ENCODE measurements at places on chromosomes 16 and 17. TPM values are rescaled to one million over a fixed set of nuclear protein-coding genes. Genes with fewer than 3 reads are reported as not detected.

The SYT17 gene
- total RNA-seq: 13.1 TPM

The NOD2 gene
- total RNA-seq: 4.3 TPM

The RPGRIP1L gene
- total RNA-seq: 10.1 TPM

The NPIPB9 gene
- total RNA-seq: 5.5 TPM

The MT4 gene
- total RNA-seq: not detected

The TSNAXIP1 gene
- total RNA-seq: 5.0 TPM

The SULT1A2 gene
- 6.4 TPM for total RNA-seq

DNA sequence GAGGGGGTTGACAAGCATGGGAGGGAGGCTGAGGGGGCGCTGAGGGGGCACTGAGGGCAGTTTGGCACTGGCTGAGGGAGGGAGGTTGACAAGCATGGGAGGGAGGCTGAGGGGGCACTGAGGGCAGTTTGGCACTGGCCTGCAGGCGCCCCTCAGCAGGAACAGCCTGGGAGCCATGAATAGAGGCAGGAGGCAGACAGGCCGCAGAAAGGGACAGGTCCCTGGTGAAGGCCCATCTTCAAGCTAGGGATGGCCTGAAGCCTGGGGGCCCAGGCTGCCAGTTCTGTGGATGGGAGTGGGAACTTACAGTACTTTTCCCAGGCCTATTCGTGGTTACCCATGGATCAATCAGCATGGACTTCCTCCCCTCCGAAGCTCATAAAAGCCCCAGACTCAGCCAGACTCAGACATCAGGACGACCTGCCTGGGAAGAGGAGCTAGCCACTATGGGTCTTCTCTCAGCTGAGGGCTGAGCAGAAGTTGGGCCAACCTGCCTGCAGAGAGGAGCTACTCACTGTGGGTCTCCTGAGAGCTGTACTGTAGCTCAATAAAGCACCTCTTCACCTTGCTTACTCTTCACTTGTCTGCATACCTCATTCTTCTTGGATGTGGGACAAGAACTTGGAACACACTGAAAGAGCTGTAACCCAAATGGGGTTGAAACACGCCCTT is 72.8 kb upstream of the BRD7 start:
- H3K27me3 ChIP-seq: no peaks in the 10 kb centered on the region
- H3K27ac ChIP-seq: no peak overlapping the region
- no peaks in the 10 kb centered on the region for H3K4me1 ChIP-seq

DNA sequence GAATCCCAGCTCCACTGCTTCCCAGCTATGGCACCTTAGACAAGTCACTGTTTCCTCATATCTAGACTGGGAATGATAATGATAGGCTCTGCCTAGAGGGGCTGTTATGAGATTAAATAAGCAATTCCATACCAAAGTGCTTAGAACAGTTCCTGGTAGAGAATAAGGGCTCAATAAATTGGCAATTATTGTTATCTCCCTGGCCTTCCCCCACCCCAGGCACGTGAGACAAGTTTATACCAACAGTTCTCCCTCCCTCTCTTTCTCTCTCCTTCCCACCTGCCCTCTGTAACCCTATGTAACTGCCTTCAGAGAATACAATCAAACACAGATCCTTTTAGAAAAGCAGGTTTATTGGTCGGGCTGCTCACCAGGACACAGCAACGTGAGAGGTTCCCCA is 13.9 kb upstream of the STAT3 start:
- DNase-seq: no peak
- no peak overlapping the region for H3K4me3 ChIP-seq
- no peaks in the 10 kb centered on the region for H3K4me1 ChIP-seq
- H3K36me3 ChIP-seq: peaks cover 11% of the 10 kb centered on the region
- H3K27ac ChIP-seq: no peak overlapping the region

GRCh38 chr17:986322-986929 is 6.8 kb upstream of the NXN start:
- H3K27ac ChIP-seq: no peak overlapping the region
- no peaks in the 10 kb centered on the region for H3K36me3 ChIP-seq
- no peaks in the 10 kb centered on the region for H3K4me1 ChIP-seq
- H3K4me3 ChIP-seq: no peak overlapping the region

DNA sequence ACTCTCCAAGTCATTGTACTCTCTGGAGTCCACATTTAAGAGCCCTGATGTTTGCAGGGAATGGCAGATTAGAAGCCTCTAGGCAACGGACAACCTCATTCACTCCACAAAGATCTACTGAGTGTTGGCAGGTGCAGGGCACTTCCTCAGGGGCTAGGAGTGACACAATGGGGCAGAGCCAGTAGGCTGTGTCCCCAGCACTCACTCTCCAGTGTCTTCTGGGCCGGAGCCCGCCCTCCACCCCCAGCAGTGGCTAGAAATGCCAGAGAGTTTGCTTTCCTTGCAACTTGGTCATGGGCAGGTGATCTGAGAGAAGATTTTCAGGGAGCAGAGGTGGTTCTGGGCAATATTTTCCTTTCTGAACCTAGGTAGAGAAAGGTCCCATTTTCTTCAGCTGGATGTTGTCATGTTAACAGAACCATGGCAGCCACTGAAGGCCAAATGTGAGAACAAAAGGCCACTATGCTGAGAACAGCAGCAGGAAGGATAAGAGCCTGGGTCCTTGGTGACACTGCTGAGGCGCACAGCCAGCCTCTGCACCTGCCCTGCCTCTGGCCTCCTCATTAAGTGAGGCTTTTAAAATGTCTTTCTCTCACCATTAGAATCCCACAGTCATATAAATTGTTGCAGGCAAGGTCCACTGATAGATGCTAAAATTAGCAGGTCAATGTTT is 96.2 kb downstream of the USP31 start:
- no peak overlapping the region for H3K4me3 ChIP-seq
- H3K4me1 ChIP-seq: no peaks in the 10 kb centered on the region
- DNase-seq: no peak
- no peak overlapping the region for H3K27ac ChIP-seq
- H3K27me3 ChIP-seq: peaks cover 11% of the 10 kb centered on the region

- H3K27me3 ChIP-seq: no peaks in the 10 kb centered on the region
- no peak overlapping the region for H3K4me3 ChIP-seq
Observed at GRCh38 chr17:1882836-1883235, 53.0 kb downstream of the RPA1 start.

DNA sequence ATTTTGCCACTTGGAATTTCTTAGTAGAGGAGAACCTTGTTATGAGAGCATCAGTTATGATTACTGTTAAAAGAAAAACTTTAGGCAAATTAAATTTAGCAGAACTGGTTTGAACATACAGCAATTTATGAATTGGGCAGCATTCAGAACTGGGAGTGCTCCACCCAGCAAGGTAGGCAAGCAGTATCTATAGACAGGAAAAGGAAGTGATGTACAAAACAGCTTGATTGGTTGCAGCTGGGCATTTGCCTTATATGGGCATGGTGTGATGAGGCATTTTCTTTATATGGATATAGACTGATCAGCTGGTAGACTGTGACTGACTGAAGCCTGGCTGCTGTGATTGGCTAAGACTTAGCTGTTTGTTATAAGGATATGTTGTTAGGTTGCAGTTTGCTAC is 17.6 kb upstream of the CYLD start:
- no peaks in the 10 kb centered on the region for H3K27me3 ChIP-seq
- no peak overlapping the region for H3K4me3 ChIP-seq
- no peaks in the 10 kb centered on the region for H3K36me3 ChIP-seq
- H3K4me1 ChIP-seq: peaks cover 4% of the 10 kb centered on the region
- DNase-seq: no peak

DNA sequence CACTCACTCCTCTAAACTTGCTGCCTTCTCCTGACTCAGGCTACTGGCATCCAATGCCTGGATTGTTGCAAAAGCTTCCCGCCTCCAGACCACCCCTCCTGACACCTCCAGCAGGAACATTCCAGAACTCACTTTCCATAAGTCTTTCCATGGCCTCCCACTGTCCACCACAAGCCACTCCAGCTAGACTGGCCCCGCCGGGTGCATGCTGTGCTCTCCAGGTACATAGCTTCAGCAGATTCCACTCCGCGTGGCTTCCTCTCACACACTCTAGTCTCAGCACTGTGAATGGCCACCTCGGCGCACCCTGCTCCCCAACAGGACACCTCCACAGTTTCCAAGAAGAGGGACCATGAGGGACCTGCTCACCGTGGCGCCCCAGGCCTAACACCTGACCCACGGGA is 25.9 kb upstream of the FAAP100 start:
- no peak for DNase-seq
- H3K27me3 ChIP-seq: no peaks in the 10 kb centered on the region
- no peak overlapping the region for H3K27ac ChIP-seq
- H3K36me3 ChIP-seq: peaks cover 44% of the 10 kb centered on the region
- H3K4me1 ChIP-seq: no peaks in the 10 kb centered on the region
- no peak overlapping the region for H3K4me3 ChIP-seq

- H3K27me3 ChIP-seq: peaks cover 39% of the 10 kb centered on the region
- peaks cover 21% of the 10 kb centered on the region for H3K4me1 ChIP-seq
- H3K27ac ChIP-seq: peak overlapping the region; percentile 90
- H3K36me3 ChIP-seq: no peaks in the 10 kb centered on the region
- peak; percentile 71 for DNase-seq
Observed at GRCh38 chr16:67169642-67170167, 633 bp upstream of the NOL3 start.

DNA sequence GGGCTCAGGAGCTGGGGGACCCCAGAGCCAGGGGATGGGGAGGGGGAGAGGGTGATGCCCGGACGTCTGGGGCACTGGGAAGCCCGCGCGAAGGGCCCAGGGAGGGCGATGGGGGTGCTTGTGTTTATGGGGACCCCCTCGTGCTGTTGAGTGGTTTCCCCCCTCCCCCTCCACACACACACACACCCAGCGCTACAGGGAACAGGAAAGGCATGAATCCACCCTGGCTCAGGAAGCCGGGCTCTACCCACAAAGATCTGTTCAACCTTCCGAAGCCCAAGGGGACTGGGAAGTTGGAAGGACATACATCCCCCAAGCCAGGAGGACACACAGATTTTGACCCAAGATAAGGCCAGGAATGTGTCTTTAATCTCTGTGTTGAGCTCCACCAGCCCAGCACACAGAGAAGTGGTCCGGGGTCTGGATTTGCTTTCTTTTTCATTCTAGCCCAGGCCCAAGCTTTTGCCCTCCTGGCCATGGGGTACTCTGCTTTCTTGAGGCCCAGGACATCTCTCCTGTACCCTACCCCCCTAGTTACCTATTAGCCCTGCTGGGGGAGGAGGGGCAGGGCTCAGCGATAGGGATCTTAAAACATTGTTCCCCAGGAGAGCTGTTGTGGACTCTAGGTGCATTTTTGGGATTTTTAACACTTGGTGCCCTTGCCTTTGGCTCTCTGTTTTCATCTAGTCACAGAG is 1.2 kb downstream of the UBALD2 start:
- H3K27me3 ChIP-seq: no peaks in the 10 kb centered on the region
- peaks cover 7% of the 10 kb centered on the region for H3K4me1 ChIP-seq
- peaks cover 12% of the 10 kb centered on the region for H3K36me3 ChIP-seq

GRCh38 chr17:59764292-59764741 is 56.9 kb downstream of the VMP1 start:
- DNase-seq: no peak
- H3K27me3 ChIP-seq: no peaks in the 10 kb centered on the region
- no peak overlapping the region for H3K4me3 ChIP-seq
- no peaks in the 10 kb centered on the region for H3K4me1 ChIP-seq
